ENCODE measurements at places on chromosomes 2 and 18. TPM values are rescaled to one million over a fixed set of nuclear protein-coding genes. Genes with fewer than 3 reads are reported as not detected.

Gene FBXO48
- 4.5 TPM for total RNA-seq

Gene TXNDC2
- total RNA-seq = not detected

Gene IL18RAP
- 6.4 TPM for total RNA-seq

Gene CRIM1
- total RNA-seq = 3.8 TPM

- H3K4me3 ChIP-seq = peak within 1 kb of the TSS; percentile 32
- H3K36me3 ChIP-seq = no peaks in the 10 kb centered on the region
- peaks cover 19% of the 10 kb centered on the region for H3K4me1 ChIP-seq
- peaks cover 31% of the 10 kb centered on the region for H3K27me3 ChIP-seq
Measured at GRCh38 chr2:54455563-54456361, at the start of gene SPTBN1. Gene SPTBN1, plus strand, starts transcription at chr2:54456327. Its CDS starts 70,092 bp downstream, at chr2:54526419.

DNA sequence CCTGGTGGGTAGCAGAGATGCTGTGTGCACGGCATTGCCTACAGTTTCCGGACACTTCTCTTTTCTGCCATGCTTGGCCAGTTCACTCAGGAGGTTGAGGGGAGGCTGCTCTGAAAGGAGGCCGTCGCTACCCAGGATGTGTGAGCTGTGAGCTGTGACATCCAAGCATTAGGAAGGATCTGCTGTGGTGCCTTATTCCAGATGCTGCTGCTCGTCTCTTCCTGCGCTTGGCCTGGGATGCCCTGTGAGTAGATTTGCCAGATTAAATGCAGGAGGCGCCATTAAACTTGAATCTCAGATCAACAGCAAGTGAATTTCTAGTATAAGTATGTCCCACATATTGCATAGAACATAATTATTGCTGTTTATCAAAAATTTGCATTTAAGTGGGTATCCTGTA lies 124.2 kb upstream of the SIX3 start:
- no peak for DNase-seq
- no peak overlapping the region for H3K4me3 ChIP-seq
- H3K27me3 ChIP-seq = peaks cover 21% of the 10 kb centered on the region

DNA sequence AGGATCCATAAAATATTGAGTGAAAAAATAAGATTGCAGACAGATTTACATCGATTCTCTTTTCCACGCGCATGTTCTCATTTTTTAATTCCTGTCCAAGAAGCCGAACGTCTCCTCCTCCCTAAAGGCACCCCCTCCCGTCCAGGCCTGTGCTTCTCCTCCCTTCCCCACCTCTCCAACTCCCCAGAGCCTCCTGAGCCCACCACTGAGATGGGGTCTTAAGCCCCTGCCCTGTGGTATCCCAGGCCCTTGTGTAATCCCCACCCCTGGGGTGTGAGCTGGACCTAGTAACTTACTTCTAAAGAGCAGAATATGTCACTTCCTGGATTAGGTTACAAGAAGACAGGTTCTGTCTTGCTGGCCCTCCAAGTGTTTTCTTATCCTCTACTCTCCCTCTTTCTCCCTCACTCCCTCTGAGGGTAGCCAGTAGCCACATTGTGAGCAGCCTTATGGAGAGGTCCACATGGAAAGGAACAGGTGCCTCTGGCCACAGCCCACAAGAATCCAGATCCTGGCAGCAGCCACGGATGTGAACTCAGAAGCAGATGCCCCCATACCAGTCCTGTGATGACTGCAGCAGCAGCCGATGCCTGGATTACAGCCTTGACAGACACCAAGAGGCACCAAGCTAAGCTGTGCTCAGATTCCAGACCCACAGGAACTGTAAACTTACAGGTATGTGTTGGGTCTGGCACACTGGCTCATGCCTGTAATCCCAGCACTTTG lies 39.6 kb upstream of the OTOS start:
- H3K4me3 ChIP-seq = no peak overlapping the region
- DNase-seq = no peak
- no peaks in the 10 kb centered on the region for H3K27me3 ChIP-seq
- H3K4me1 ChIP-seq = no peaks in the 10 kb centered on the region

DNA sequence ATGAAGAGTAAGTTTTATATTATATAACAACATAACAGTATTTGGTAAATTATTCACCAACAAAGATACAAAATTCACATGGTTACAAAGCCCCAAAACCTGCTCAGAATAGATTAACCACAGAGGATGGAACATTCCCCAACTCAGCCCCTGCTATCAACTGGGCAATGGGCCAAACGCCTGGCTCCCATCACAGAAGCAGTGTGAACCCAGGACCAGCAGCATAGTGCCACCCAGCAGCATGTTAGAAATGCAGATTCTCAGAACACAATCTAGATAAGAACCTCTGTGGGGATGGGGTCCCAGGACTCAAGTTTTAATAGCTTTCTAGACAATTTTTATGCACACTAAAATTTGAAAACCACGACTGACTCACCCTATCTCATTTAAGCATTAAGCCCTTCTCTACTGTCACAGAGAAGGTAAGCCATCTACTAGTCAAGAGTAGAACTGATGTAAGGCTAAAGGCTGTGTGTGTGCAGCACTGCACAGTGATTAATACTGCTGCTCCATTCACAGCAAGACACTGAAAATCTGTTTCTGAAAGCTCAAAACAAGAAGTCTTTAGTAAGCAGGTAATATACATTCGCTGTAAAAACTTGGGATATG lies 15.2 kb downstream of the AFG3L2 start:
- no peaks in the 10 kb centered on the region for H3K4me1 ChIP-seq
- no peak for DNase-seq
- H3K36me3 ChIP-seq = peaks cover 83% of the 10 kb centered on the region

DNA sequence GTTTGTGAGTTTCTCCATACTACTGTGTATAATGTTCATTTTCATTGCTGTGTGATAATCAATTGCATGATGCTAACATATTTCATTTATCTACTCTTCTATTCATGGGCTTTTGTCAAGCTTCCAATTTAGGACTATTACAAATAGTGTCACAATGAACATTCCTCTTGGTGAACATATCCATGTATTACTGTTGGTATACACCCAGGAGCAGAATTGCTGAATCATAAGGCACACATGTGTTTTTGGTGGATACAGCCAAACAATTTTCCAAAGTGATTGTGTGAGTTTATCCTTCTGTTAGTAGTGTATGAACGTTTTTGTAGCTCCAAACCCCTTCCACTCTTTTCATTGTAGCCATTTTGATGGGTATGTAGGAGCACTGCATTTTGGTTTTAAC lies 101.6 kb upstream of the COPS8 start:
- no peaks in the 10 kb centered on the region for H3K4me1 ChIP-seq
- H3K36me3 ChIP-seq = no peaks in the 10 kb centered on the region
- no peak overlapping the region for H3K27ac ChIP-seq
- no peaks in the 10 kb centered on the region for H3K27me3 ChIP-seq
- no peak for DNase-seq
- H3K4me3 ChIP-seq = no peak overlapping the region

GRCh38 chr18:24189007-24189528 lies 50.2 kb downstream of the CABYR start:
- H3K4me3 ChIP-seq = no peak overlapping the region
- no peak overlapping the region for H3K27ac ChIP-seq
- H3K4me1 ChIP-seq = no peaks in the 10 kb centered on the region
- DNase-seq = no peak
